Activated CD8-positive, alpha-beta T cell treated with anti-CD3 and anti-CD28 coated beads for 36 hours (primary cell): ENCODE measurements at places on chromosomes 4 and X. TPM values are rescaled to one million over a fixed set of nuclear protein-coding genes. Genes with fewer than 3 reads are reported as not detected.

Gene PRRG1
- total RNA-seq = not detected

Gene MAGEB1
- total RNA-seq = not detected

Gene LINC00632
- total RNA-seq = 0.41 TPM

Gene SPANXA2
- total RNA-seq = not detected

Gene ADH1B
- total RNA-seq = not detected
